ENCODE measurements at places on chromosomes 1 and 21.

DNA sequence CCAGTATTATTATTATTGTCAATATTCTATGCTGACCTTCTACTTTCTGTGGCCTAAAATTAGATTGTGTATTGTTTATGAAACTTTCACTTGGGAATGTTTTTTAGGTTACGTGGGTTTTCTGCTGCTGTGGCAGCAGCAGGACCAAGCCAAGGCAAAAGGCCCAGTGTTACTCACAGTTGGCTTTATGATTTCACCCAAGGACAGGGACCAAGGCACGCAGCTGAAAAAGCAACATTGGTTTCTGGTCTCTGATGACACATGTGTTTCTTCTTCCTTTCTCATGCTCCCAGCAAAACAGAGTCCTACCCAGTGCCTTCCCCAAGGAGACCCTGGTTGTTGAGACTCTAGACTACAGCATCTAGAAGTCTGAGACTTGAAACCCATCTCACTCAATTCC, 413.7 kb downstream of the SETD4 start:
- DNase-seq: no peak

- no peak for DNase-seq
Measured at GRCh38 chr21:44653656-44654575, 543 bp downstream of the KRTAP12-4 start.

- DNase-seq: no peak
Measured at GRCh38 chr1:181469829-181470228, 13.5 kb upstream of the CACNA1E start.

DNA sequence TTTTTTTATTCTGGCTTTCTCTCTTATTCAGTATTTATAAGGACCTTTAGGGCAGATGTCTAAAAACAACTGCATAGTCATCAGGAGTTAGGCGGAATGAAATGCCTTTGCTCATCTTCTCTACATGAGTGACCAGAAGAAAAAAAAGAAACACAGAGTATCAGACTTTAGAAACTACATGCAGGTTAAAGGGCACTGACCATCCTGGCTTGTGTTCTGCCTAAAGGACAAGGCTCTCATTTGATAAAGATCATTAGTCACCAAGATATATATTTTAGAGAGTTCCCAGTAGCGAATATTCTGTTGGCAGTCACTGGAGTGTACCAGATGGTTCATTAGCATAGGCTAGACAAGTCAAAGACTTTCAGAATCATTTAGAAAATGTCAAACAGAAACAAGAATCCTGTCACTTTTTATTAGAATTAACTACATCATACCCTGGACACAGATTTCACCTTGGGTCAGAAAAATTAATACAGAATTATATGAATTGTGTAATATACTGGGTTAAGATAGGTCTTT, 145.6 kb downstream of the NR5A2 start:
- no peak for DNase-seq

DNA sequence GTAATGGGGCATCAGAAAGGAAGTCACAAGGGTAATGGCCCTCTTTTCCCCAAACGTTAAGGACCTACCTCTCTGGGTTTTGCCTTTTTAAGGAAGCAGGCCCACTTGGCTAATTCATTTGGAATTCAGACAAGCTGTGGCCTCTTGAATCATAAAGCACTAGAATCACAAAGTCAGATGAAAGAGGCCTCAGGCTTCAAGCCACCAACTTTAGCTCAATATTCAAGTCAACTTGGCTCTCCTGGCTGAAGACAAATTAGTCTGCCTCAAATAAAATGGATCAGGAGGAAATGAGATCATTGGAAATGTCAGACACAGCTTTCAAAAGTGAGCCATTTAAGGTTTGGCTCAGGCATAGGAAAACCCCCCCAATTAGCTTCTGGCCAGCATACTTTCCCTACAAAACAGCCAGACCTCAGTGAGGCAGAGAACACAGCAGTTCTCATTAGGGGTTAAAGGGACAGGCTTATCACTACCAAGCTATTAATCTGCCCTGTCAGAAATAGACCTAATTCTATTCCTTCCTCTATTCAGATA, 34.3 kb downstream of the SLC35D1 start:
- DNase-seq: no peak

- DNase-seq: no peak
Measured at GRCh38 chr1:213414911-213415310, 363.9 kb downstream of the RPS6KC1 start.

DNA sequence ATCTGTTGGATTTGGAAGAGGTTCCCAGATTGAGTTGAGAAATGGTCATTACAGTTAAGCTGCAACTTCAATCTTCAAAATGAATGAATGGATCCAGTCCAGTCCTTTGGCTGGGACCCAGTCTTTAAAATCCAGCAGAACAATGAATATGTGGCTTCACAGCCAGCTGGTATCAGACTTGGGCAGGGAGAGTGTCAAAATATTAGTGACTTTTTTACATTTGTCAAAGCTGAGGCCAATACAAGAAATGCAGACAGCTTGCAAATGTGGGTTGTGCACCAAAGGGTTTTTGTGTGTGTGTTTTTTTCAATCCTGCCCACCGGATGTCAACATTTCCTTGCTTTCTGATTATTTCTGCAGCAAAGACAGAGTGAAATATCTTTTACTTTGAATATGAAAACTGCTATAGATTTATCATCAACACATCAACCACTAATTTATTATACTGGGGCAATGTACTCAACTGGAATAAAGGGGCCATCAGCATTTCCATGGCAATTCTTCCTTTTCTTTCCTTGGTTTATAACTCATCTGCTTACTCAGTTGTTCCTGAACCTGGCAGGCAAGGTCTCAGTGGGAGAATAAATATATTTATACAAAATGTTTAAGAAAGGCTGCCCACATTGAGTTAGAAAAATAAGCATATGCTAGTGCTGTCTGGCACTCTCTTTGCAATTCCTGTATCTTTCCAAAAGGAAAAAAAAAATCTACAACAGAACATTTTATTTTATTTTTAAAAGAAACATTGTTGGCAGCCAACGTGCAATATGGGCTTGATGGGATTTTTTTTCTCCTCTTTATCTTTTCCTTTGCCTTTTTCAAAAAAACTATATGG, 491.6 kb upstream of the C1orf87 start:
- DNase-seq: no peak

DNA sequence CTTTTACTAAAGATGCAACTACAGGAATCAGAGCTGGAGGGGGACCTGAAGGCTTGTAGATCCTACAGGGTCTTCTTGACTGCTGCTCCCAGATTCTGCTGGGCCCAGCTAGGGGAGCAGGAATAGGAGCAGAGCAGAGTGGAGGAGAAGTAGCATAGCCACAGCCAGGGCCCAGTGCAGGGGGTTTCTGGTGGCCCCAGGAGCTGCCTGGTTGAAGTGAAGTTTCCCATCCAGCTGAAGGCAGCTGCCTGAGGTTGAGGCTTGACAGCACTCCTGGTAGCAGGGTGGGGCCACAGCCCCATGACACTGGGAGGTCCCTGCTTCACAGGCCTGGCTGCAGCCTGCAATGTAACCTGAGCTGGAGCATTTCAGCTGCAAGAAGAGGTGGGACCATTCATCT, 2.0 kb upstream of the INPP5B start:
- no peak for DNase-seq

- DNase-seq: no peak
Measured at GRCh38 chr1:183365093-183365492, 53.1 kb downstream of the NMNAT2 start.

DNA sequence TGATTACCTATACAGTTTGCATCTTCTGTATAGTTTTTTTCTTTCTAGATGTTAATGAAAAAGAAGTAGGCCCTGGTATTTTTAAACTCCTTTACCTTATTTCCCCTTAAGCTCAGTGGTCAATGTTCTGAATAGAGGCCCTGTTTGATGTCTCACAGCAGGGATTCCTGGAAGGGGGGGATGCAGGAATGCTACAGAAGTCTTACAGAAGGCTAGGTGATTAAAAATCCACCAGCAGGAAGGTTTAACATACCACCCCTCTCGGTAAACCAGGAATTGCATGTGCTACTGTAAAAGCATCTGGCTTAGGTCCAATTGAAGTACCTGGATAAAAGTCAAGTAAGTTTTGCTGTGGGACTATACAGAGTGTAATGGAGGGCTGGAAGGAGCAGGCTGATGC, 78.3 kb downstream of the NOS1AP start:
- no peak for DNase-seq

GRCh38 chr1:4980211-4980610, 325.8 kb downstream of the AJAP1 start:
- no peak for DNase-seq

DNA sequence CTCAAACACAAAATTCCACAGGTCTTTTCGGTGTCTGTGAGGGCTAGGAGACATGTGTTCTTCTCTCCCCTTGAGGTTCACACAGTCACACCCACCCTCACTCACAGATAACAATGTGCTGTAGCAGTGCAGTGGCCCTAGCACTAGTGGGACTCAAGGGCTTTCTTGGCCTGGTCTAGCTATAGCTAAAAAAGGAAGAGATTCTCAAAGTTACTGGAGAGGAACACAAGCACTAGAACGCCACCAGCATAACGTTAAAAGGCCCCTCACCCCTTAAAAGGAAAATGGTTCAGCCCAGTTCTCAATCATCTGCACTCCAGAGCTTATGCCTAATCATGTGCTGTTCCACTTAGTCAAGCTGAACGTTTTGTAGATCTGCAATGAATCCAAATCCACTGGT, 39.5 kb downstream of the RGS8 start:
- DNase-seq: no peak

GRCh38 chr1:170313306-170313705, 167.5 kb downstream of the NTMT2 start:
- DNase-seq: no peak

GRCh38 chr1:170494369-170494768, 37.6 kb upstream of the GORAB start:
- no peak for DNase-seq

DNA sequence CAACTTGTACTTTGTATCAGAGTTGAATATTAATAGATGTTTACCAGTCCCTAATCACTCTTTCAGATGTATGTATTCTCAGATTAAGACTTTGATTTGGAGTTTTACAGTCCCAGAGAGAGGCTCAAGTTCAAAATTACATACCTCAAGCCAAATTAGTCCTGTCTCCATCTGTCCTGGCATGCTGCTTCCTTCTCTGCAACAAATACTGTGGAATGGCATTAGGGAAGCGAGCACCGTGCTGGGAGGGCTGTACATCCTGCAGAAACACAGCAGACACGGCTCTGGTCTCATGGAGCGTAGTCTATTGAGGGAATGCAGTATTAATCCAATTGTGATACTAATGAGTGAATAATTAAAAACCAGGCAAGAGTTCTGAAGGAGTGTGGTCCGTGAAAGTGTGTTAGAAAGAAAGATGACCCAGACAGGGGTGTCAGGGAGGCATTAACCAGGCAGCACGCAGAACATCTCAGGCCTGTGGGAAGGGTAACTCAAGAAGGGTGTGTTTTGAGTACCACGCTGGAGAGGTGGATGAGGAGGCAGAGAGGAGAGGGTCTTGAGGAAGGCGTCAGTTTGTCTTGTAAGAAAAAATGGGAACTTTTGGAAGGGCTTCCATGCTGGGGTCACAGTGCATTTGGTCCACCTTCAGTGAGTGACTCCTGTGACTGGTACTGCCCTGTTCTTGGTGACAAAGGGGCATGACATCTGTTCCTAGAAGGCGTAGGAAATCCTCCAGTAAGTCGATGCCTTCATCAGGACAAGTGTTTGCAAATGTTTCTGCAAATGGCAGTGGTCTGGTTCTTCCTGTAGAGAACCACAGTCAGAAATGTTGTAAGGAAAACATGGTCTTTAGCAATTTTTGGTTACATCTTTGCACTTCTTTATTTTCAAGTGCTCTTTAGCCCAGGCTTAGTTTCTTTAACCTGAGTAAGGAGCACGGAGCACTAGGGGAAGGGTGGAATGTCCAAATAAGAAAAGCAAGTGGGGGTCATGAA, 1.6 kb downstream of the RAB4A start:
- no peak for DNase-seq

- DNase-seq: no peak
Measured at GRCh38 chr21:41429925-41430491, 4.0 kb downstream of the MX1 start.

- no peak for DNase-seq
Measured at GRCh38 chr21:38898422-38899096, 92.8 kb downstream of the ETS2 start.

- no peak for DNase-seq
Measured at GRCh38 chr1:65308781-65309303, 501 bp upstream of the DNAJC6 start.

- no peak for DNase-seq
Measured at GRCh38 chr1:193471981-193472380, 285.6 kb upstream of the B3GALT2 start.

- DNase-seq: no peak
Measured at GRCh38 chr1:58618303-58618702, 41.3 kb upstream of the TACSTD2 start.

- no peak for DNase-seq
Measured at GRCh38 chr1:21472861-21473260, 32.9 kb downstream of the NBPF3 start.

DNA sequence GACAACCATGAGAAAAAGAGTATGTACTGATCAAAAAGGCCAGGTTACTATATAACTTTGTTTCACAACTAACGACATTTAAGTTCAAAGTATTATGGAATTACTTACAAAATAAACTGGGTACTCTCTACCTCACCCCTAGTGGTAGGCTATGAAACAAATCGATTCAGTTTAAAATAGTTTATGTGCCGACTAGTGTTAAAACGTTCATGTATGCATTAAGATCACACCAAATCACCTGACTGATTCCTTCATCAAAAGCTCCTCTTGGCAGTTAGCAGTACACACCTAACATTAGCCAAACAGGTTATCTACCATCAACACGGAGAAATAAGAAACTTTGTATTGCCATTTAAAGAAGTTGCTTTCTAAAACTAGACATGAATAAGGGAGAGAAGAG, 137.1 kb downstream of the AKT3 start:
- DNase-seq: no peak

GRCh38 chr1:95790136-95790535, 556.1 kb downstream of the RWDD3 start:
- DNase-seq: no peak

GRCh38 chr1:106755682-106756406, 300.6 kb upstream of the PRMT6 start:
- no peak for DNase-seq

DNA sequence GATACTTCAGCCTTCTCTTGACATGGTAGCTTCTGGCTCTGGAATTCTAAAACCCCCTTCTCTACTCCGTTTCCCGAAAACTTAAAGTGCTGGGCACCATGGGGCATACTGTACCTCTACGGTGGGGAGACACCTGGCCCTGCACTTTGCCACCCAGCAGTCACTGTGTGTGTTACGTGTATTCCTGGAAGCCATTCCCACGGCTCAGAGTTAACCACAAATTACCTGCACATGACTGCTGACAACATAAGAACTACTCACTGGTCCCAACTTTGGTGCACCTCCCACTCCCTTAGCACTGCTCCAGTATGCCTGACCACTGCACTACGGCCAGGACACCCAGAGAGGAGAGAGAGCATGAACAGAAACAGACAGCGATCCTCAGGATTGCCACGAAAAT, 29.4 kb upstream of the TMPRSS2 start:
- no peak for DNase-seq

DNA sequence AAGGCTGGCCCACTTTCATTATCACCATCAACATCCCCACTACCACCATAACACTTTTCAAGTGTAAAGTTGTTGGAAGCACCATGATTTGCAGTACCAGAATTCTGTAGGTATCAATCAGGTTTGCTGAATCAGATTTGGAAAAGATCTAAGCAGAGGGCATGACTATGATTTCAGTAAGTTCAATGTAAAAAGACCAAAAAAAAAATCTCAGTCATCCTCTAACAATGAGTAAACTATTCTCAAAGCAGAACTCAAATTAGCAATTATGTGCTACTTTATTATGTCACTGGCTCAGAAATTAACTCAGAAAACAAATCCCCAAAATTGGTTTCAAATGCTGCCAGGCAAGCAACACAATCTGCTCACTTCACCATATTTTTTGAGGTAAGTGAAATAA, 187.8 kb upstream of the HP1BP3 start:
- no peak for DNase-seq

- DNase-seq: no peak
Measured at GRCh38 chr1:44405031-44405797, at the start of gene RNF220. TSS of gene RNF220 (plus strand) at chr1:44405255.

Data from GM19239 (cell line).